ENCODE measurements at places on chromosomes 13 and 19.

- DNase-seq, result peak; percentile 37
Observed at GRCh38 chr13:110593430-110594130, 21.8 kb upstream of the NAXD start.

DNA sequence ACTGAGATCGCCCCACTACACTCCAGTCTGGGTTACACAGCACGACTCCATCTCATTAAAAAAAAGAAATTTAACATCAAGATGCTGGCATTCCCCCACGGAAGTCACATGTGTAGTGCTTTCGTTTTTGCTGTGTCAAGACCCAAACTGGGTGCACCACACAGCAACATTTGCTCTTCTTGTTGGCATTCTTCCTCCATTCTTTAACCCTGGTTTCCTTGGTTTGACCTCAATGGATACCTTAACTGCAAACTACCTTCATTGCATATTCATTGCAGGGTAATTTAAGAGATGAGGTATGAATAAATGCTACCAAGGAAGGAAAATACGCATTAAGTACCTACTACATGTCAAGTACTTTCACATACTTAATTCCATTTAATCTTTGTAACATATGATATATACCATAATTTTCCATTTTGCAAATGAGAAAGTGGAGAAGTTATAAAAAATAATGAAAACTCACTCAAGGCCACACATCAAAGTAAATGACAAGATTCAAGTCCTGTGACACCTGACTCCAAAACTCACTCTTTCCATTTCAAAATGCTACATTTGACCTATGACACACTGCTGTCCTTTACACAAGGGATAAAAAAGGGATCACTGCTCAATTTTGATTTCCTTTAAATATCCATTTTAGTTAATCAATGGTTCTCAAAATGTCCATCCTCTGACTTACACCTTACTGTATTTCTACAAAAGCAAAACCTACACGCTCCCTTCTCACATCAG is 59.2 kb downstream of the STK24 start:
- DNase-seq, result no peak

GRCh38 chr13:45331692-45332035 is 9.3 kb downstream of the TPT1 start:
- no peak for DNase-seq

GRCh38 chr19:53519446-53519845 is 18.5 kb upstream of the ZNF331 start:
- no peak for DNase-seq

- no peak for DNase-seq
Observed at GRCh38 chr19:51140441-51140840, 1.7 kb upstream of the SIGLEC7 start.

GRCh38 chr13:51846756-51847155 is 1.8 kb upstream of the TMEM272 start:
- DNase-seq, result no peak

GRCh38 chr19:7924651-7925170 is 1.2 kb downstream of the CTXN1 start:
- no peak for DNase-seq

DNA sequence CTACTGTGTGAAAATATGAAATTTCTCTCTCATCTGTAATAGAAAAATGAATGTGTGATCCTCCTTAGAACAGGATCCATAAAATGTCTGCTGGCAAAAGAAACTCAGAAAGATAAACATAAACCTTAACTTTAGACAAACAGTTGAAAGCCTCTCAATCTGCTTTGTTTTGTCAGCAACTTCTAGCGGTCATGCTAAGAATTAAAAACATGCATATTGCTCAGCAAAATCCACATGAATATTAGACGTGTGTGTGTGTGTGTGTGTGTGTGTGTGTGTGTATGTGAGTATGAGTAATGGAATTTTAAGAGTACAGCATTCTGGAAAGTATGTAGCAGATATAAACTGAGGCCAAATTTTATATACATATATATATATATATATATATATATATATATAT is 1779.2 kb upstream of the MIR17HG start:
- DNase-seq, result no peak

GRCh38 chr13:46165485-46166223 is 16.3 kb downstream of the LCP1 start:
- DNase-seq, result no peak
